Stimulated activated CD4-positive, alpha-beta T cell treated with anti-CD3 and anti-CD28 coated beads, TNF-alpha, amount 100 ng/mL, for 1 hour (primary cell): ENCODE measurements at places on chromosomes 5 and 9.
A peak's percentile ranks its signal among the peaks of the same experiment; 100 is the strongest.

- no peak for DNase-seq
Measured at GRCh38 chr5:83628360-83628759, 92.3 kb downstream of the HAPLN1 start.

DNA sequence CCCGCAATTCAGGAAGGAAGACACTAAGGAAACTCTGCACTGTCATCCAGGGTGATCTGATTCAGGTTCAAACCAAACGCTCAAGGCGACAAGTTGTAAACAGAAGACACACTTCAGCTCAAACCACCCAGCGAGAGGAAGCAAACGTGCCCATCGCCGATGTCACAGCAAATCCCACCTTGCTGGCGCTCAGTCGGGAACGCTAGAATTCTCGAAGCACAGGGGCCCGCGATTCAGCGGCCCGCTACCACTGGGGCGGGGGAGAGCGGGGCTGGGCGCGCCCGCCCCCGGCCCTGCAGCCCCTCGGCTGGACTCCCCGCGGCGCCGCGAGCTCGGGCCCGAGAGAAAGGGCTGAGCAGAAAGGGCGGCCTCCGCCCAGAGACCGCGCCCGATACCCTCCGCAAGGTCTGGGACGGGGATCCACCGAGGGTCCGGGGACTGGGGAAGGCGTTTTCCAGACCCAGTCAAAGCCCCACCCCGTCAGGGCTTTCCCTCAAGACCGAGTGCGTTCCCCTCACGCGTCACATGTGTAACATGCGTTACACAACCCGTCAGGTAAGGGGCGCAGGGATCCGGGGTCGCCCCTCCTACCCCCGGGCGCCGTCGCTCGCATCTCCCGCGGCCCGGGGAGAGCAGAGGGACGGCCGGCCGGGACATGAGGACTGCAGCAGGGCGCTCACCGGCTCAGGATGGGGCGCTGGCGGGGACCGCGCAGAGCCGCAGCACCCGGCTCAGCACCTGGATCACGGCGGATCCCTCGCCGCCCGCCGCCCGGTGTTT is 469 bp downstream of the AGTPBP1 start:
- DNase-seq: peak; percentile 37

- no peak for DNase-seq
Measured at GRCh38 chr9:82601293-82601771, 461.6 kb downstream of the RASEF start.

- no peak for DNase-seq
Measured at GRCh38 chr5:68395302-68395701, 179.7 kb downstream of the PIK3R1 start.

DNA sequence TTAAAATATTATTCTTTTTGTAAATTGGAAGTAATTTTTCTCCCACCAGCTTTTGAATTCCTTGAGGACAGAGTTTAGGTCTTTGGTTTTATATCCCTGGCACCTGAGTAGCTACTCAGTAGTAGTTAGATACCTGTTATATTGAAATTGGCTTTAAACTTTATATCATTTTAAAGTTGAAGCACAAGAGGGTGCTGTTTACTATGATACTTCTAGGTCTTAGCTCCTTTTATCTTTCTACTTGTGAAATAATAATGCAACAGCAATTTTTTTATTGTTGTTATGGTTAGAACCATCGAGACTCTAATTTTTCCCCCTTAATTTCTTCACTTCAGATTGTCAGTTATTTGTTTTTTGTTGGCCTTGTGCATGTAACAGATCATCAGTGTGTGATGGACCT is 46.3 kb downstream of the AP3S1 start:
- DNase-seq: no peak

- DNase-seq: no peak
Measured at GRCh38 chr9:4657426-4658159, 4.5 kb upstream of the PLPP6 start.

GRCh38 chr9:78573205-78573604 is 276.3 kb downstream of the PSAT1 start:
- no peak for DNase-seq

DNA sequence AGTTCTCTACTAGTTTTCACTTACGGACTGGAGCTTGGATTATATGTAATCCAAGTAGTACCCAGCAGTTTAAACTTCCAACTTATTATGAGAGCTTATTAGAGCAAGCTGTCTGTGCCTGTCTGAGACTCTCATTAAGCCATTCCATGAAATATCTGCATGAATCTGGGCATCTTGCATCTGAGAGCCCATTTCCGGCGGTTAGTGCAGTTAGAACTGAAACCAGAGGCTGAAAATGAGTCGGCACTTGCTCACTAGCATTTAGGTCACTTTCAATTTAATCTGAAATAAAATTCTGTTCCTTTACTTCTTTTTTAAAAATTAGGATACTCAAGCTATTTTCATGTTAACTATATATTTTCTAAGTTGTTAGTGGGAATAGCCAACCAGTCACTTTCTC is 102.2 kb downstream of the MEGF10 start:
- no peak for DNase-seq

GRCh38 chr5:74251141-74252035 is 389.1 kb downstream of the ENC1 start:
- no peak for DNase-seq

- DNase-seq: no peak
Measured at GRCh38 chr5:180832638-180833068, 28.4 kb downstream of the ZFP62 start.

DNA sequence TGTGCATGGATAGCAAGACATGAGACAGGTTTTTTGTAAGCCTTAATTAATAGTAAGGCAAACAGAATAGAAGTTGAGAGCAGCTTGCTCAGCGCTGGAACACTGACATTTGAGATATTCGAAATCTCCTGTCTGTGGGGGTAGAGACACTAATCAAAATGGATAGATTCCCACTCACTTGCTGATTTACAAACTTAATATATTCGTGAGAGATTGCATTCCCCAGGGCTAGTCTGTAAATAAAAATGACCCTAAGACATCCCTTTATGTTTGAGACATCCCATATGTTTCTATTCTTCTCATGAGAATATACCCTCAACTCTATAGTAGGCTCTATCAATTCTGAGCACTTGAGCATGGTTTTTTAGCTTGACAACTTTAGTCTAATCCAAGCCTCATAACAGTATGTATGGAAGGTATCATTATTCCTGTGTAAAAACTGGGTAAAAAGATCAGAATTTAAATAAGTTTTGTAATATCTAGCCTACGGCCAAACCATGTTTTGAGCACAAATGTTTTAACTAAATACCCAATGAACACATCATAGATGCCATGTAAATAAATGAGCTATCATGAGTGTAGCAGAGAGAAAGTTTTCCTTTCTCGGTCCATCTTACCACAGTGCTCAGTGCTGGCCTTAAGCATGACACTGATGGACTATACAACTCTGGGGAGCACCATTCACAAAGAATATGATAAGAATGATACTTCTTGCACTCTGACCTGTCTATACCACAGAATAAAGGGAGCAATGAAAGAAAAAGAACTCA is 609.2 kb downstream of the PSAT1 start:
- no peak for DNase-seq

DNA sequence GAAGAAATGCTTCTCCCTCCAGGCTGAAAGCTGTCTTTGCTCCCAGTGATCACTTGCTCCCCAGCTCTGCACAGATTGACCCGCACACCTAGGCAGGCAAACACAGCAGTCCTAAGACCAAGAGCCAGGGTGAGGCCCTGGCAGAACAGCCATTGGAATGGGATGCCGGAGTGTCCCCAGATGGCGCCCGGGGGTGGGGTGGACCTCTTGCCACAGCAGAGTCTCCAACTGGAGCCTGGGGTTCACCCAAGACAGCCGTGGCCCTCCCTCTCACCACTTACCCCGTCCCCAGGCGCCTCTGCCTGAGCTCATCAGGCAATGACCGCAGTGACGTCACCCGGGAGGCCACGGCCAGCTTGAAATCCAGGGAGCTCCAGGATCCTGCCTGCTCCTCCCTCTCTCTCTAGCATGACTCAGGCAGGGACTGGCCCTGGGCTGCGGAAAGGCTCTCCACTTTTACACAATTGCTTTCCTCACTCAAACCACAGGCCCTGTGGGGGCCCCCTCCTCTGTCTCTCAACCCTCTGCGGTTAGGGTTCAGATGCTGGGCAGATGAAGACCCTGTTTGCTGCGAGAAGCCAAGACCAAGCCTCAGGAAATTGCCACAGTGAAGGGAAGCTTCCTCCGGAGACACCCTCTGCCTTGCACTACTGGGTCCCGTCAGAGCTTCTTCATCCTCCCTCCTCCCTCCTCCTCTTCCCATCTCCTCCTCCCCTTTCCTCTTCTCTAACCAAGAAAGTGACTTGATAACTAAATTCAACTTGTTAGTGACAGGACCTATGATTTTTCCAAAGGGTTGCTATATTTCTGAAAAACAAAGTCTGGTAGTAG is 24.3 kb upstream of the PTGES start:
- no peak for DNase-seq

- DNase-seq: no peak
Measured at GRCh38 chr5:167167191-167167795, 1124.2 kb upstream of the WWC1 start.

DNA sequence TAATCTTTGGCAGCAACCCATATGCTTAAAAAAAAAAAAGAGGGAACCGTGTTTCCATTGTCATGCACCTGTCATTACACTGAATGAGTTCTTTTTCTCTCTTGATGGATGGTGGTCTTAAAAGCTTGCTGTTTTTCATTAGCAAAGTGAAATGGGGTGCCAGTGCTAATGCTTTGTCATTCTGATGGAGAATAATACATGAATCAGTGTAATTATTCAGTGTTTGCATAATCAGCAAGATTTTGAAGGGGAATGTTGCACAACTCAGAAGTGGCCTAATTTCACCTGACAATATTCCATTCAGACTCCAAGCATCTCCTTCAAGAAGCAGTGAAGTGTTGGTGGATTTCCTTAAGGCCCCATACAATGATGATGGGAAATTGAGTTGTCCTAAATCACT is 38.1 kb downstream of the MAP1B start:
- DNase-seq: no peak

GRCh38 chr9:101093620-101094019 is 65.1 kb downstream of the PLPPR1 start:
- no peak for DNase-seq

DNA sequence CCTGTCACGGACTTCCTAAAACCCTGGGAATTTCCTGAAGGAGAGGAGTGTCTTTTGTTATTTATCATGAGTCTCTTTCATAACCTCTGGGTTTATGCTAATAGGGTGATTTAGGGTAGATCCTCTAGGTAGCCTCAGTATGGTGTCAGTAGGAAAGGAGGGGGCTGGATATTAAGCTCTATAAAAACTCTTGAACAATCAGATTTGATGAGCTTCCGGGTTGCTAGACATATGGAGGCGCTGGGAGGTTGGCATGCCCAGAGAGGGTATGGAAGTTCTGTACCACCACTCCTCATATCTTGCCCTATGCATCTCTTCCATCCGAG is 15.6 kb upstream of the PTBP3 start:
- no peak for DNase-seq

DNA sequence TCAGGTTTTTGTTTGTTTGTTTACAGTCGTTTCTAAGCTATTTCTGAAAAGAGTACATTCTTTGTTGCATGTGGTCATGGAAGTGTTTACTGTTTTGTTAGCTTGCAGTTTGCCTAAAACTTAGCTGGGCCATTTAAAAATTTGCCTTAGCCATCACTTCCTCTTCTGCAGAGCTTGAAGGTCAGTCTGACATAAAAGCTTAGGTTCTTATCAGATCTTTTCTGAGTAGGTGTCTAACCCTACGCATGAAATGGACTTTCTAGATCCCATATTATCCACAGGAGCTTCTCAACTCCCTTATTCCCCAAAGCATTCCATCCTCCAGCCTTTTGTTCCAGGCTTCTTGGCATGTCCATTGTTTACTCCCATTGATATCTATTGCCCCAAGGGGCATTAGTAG is 90.3 kb downstream of the AP3B1 start:
- DNase-seq: no peak

GRCh38 chr5:105702323-105702722 is 1968.4 kb downstream of the EFNA5 start:
- DNase-seq: no peak

DNA sequence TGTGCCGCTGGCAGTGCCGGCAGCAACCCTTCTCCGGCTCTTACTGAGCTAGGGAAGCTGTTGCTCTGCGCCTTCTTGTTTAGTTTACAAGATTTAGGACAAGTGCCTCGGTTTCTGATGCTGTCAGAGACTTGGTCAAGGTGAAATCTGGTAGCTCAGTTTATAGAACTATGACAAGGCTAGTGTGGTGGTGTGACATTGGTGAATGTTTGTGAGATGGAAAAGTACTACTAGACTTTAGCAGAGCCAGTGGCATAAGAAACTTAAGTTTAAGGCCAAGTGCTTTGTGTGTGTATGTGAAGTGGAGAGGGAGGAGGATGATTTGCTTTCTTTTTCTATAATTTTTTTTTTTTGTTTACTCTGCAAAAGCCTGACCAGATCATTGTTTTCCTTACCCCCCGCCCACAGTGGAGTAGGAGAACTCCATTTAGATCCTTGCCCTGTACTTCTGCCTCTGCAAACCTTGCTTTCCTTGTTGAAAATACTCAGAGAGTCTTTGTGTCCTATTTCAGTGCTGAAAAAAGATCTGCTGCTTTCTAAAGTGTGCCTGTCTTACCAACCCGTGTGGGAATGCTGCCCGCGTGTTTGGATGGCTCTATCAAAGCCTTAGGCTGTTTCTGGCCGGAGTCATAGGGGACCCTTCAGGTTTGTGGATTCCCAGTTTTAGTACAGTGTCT is 75.9 kb downstream of the TRIO start:
- DNase-seq: no peak

GRCh38 chr5:75545131-75545530 is 33.4 kb downstream of the POLK start:
- no peak for DNase-seq

DNA sequence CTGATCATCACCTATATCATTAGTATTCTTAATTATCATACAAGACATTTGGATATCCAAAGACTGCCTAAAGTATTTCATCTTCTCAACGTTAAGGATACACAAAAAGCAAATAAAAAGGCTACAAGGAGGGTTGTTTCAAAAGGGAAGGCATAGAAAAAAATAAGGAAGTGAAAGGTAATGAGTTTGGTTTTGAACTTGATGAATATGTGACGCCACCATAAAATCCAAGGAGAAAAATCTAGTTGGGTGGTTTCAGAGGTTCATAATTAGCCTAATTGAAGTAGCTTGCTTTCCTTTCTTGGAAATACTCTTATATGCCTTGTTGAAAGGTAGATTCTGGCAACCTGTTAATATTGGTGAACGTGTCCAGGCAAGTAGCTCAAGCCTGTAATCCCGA is 96.1 kb upstream of the SGCD start:
- no peak for DNase-seq

DNA sequence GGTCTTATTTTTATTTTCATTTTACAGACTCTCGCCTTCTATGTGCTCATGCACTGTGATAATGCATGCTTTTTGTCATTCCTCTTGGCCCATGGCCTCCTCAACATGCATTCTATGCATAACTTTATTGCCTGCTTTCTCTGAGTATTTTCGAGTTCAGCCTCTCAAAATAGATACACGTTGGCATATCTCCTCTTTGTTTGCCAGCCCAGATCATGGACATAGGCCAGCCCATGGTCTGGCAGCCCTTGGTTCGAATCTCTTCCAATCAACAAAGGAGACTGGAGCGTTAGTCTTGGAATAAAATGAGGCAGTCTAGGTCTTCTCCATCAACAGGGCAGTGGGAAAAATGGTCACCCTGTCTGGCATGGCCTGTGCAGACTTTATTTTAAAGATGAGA is 279.5 kb upstream of the ADAMTS16 start:
- DNase-seq: no peak

- no peak for DNase-seq
Measured at GRCh38 chr5:122004201-122004600, 42.4 kb downstream of the SRFBP1 start.

GRCh38 chr9:14348373-14349145 is 34.6 kb upstream of the NFIB start:
- no peak for DNase-seq

GRCh38 chr9:27276193-27277030 is 20.5 kb downstream of the EQTN start:
- no peak for DNase-seq

GRCh38 chr9:34559624-34560455 is 29.7 kb downstream of the CNTFR start:
- no peak for DNase-seq
